Hindlimb muscle (tissue), 1 donor: ENCODE measurements at places on chromosomes 11 and 22.

- no peak for DNase-seq
Measured at GRCh38 chr11:74462631-74463030, 4.7 kb downstream of the KCNE3 start.

- peak; percentile 17 for DNase-seq
Measured at GRCh38 chr11:113684496-113684895, 21.6 kb downstream of the TMPRSS5 start.

GRCh38 chr11:13101644-13102512 is 92.8 kb downstream of the RASSF10 start:
- DNase-seq: no peak

DNA sequence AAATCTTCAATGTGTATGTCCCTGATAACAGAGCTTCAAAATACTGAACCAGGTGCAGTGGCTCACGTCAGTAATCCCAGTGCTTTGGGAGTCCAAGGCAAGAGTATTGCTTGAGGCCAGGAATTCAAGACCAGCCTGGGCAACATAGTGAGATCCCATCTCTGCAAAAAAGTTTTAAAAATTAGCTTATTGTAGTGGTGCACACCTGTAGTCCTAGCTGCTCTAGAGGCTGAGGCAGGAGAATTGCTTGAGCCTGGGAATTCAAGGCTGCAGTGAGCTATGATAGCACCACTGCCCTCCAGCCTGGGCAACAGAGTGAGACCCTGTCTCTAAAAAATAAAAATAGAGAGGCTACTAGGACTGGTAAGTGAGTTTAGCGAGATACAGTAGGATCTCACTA is 84.0 kb downstream of the PACS1 start:
- no peak for DNase-seq

DNA sequence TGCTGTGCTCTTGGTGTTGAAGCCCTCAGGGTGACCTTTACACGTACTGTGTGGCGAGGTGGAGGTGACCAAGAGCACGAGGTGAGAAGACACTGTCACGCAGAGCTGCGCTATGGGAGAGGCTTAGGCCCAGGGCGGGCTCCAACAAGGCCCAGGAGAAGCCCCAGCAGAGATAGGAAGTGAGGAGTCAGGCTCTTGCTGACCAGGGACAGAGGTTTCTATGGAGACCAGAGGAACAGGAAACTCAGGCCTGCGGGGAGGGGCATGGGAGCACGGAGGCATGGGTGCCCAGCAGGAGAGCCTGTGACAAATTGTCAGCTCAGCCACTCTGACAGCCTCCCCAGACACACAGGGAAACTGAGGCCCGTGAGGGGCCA is 15.8 kb downstream of the DGKZ start:
- DNase-seq: no peak

DNA sequence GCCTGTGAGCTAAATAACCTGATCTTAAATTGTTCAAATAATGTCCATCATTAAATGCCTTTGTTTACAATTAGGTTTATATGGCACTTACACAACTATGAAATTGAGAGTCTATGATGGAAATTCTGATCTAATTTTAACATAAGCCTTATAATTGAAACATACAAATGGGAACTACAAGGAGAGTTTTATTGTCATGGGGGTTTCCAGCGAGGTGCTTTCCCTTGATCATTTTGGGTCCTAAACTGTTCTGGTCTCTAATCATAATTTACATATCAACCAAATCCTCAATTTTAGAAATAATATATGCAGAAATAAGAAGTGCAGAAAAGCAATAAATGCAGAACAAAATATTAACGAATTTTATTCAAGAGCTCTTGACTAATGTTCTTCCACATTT is 44.9 kb downstream of the RRAS2 start:
- DNase-seq: no peak

GRCh38 chr11:75319035-75319877 is 32.2 kb downstream of the ARRB1 start:
- no peak for DNase-seq

GRCh38 chr22:40340044-40340443 is 6.3 kb upstream of the ADSL start:
- no peak for DNase-seq

DNA sequence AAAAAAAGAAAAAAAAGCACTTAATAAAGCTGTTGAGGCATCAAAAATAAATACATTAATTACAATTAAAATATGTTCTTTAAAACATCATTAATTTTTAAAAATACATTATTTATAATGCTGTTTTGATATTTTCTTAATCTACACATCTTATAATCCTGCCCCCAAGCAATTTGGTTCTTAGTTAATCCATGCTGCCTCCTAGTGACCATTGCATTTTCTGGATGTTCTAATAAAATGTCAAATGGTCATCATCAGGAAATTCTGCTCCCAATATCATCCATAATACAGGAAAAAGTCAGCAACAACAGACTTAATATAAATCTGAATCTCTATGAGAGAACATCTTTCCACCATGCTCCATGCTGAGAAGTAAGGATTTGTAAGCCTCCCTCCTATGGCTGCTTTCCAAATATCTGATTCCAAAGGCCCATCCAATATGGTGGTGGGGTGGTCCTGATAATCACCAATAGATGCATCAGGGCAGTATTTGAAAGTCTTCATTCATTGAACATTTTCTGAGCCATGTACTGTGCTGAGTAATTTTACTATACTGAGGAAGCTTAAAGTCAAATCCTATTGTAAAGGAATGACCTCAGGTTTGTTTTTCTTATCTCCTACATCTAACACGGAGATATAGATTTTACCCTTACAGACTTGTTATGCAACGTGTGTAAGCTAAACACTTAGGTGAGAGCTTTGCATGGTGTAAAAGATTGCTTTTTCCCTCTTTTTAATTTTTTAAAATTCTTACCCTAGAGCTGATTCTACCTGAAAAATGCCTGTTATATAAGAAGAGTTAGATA is 124.7 kb upstream of the BMAL1 start:
- no peak for DNase-seq

DNA sequence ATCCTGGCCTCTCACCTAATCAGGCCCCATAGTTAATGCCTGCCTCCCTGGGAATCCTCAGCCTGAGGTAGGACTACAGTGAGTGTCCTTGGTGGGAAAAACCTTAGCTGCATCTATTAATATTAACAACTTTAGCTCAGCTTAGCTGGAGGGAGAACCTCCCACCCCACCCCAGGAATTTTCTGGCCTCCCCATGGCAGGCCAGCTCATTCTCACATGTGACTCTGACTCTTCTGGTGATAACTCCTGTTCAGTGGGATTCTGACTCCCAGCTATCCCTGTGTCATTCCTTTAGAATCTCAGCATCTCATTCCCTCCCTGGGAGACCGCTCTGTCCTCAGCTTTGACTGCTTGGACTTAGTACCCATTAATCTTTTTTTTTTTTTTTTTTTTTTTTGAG is 14.5 kb downstream of the ART5 start:
- no peak for DNase-seq

DNA sequence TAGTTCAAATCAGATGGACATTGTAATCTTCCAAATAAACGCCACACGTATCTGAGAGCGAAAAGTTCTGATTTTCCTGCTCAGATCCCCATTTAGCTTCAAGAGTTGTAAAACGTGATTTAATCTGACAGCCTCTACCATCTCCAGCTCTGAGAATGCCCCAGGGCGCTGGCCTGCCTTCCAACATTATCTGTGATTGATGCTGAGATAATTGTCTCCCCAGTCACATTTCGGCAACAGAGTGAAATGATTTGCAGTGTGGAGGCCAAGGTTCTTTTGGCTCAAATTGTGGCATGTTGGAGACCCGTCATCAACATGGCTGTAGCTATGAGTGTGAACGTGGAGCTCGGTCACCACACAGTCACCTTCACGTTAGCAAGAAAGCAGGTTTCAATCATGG is 283.4 kb downstream of the BRD1 start:
- DNase-seq: no peak

DNA sequence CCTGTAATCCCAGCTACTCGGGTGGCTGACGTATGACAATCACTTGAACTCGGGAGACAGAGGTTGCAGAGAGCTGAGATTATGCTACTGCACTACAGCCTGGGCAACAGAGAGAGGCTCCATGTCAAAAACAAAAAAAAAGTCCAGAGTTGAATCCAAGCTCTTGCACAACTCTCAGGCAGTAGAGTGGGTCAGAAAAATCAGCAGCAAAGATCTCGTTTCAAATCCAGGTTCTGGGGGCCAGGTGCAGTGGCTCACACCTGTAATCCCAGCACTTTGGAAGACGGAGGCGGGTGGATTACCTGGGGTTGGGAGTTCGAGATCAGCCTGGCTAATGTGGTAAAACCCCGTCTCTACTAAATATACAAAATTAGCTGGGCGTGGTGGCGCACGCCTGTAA is 24.9 kb downstream of the CLPB start:
- no peak for DNase-seq

DNA sequence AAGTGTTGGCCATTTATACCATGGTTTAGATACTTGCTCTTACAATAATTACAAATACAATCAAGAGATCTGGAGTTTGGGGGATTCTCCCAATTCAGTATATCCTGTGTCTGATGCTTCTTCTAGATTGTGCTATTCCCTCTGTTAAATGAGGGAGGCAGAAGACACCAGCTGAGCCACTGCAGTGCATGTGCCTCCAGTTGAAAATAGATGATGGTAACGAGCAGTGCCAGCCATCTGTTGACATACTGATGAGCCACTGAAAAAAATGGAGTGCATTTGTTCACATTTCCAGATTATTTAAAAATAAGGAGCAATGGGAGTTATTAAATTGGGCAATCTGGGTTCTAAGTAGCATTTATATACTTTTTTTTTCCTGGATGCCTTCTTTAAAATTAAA is 1428.0 kb upstream of the TENM4 start:
- no peak for DNase-seq

GRCh38 chr11:8863838-8864237 is 47.2 kb upstream of the AKIP1 start:
- no peak for DNase-seq

DNA sequence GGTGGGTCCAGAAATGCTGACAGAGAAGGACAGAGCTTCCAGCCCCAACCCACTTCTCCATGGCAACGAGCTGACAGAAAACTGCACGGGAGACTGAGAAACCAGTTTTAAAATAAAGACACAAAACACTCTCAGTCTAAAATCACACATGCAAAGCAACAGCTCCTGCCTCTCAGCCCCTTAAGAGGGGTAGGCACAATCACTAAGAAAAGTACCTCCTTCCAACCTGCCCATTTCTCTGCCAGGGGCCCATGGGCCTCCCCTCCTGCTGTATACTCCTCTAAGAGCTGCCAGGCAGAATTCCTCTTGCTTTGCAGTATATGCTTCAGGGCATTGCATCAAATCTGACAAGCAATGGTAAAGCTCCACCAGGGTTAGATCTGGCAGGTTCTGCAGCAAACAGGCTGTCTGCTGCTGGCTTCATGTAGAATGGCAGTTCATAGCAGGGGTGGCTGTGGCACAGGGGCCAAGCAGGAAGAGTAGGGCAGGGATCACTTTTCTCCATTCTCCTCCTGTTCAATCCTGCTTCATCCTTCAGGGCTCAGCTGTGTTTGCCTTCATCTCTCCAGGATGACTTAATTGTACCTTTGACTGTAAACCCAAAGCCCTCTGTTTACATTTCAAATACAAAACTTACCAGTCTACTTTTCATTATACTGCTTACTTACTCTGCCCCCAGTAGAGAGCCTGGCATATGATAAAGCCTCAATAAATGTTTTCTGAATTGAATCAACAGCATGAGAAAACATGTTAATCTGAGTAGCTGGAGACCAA is 77.7 kb downstream of the KCNC1 start:
- no peak for DNase-seq

DNA sequence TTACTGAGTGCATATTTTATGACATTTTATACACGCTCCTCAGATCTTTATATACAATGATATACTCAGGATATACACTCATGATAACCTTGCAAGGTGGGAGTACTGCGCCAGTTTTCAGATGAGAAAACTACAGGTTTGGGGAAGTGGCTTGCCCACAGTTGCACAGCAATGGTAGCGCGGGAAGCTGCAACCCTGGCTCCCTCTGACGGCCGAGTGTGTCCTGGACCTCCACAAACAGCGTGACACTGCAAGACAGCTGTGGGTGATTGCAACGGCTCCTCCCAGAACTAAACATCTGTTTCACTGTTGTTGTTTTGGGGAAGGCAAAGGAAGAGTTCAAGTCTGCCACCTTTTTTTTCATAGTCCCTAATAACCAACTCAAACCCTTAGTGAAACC is 47.0 kb downstream of the PACSIN2 start:
- peak; percentile 58 for DNase-seq

DNA sequence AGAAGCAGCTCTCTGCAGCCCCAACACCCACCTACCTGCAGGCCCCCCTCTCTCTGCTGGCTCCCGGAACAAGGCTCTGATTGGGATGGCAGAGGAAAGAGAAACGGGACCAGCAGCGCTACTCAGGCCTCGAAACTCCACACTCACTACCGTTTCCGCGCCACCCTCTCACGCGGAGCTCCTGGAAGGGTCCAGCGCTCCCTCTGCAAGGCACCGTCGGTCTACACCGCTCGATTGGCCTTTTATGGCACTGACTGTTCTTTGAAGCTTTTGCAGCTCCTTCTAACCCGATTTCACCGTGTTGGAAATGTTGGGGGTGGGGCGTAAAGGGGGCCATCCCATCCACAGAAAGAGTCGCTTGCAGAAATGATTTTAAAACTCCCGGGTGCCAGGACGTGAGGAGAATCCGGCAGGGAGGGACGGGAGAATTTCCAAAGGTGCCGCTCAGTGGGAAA is 323 bp upstream of the PANX1 start:
- DNase-seq: no peak

DNA sequence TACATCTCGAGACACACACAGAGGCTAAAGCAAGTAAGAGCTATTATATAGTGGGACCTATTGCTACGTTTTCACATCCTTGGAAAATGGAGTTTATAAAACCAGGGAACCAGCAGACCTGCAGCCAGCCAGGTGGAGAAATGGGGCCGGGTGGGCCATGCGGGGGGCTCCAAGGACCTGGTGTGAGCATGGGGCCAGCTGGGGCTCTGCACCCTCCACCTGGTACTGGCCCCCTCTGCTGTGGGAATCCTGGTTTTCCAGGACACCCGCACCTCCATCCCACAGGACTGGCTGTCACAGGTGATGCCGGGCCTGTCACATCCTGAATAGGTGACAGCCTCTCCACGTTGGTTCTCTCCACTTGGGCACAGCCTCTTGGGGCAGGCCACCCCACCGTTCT is 11.3 kb downstream of the DHCR7 start:
- no peak for DNase-seq

- DNase-seq: no peak
Measured at GRCh38 chr22:27903805-27904473, 15.1 kb downstream of the PITPNB start.

DNA sequence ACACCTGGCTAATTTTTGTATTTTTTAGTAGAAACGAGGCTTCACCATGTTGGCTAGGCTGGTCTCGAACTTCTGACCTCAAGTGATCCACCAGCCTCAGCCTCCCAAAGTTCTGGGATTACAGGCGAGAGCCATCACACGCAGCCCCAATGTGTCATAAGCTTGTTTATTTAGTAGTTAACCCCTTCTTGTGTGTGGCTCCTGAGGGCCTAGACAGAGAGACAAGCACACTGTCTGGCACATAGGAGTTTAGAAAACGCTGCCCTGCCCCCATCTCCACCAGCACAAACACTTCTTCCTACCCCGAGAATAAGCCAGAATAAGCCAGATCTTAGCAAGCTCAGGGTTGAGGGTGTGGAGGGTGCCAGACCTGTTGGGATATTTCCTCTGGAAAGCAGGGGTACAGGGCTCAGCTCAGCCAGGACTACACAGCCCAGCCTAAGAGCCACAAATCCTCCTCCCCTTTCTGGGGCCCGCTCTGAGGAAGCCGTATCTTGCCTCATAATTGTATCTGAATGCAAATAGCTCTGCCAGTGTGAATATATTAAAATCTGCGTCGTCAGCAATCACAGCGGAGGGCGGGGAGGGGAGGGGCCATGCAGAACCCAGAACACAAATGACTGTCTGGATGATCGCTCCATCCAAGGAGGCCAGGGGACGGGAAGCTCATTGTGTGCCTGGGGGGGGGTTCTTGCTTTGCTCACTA is 247.3 kb downstream of the MN1 start:
- no peak for DNase-seq

GRCh38 chr11:120494595-120494994 is 17.0 kb upstream of the GRIK4 start:
- no peak for DNase-seq
